AG04449 (cell line): ENCODE measurements at places on chromosomes 1 and 21.

DNA sequence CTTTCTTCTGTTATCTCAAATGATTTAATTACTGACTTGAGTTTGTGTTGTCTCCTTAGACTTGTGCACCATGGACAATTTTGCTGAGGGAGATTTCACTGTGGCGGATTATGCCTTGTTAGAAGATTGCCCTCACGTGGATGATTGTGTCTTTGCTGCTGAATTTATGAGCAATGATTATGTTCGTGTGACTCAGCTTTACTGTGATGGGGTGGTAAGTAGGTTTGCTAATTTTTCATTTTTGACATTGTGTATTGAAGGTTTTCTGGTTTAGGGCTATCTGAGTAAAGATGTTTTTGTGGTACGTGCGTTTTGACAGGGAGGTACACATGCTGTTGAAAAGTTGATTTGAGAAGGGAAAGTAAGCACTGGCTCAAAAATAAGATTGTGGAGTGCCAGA is 14.1 kb downstream of the TTC3 start:
- DNase-seq: no peak

DNA sequence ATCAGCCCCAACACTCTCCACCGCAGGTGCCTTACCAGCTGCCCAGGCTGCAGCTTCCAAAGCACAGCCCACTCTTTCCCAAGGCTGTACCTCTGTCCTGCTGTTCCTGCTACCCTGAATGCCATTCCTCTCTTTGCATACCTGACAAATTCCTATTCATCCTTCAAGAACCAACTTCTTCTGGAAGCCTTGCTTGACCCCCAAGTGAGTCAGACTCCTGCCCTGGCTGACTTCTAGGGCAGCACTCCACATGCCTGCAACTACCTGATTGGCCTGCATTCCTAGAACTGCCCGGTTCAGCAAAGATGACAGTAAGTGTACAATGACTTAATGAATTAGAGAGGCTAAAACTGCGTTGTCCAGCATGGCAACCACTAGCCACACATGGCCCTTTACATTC is 20.8 kb upstream of the PDZK1IP1 start:
- DNase-seq: no peak

DNA sequence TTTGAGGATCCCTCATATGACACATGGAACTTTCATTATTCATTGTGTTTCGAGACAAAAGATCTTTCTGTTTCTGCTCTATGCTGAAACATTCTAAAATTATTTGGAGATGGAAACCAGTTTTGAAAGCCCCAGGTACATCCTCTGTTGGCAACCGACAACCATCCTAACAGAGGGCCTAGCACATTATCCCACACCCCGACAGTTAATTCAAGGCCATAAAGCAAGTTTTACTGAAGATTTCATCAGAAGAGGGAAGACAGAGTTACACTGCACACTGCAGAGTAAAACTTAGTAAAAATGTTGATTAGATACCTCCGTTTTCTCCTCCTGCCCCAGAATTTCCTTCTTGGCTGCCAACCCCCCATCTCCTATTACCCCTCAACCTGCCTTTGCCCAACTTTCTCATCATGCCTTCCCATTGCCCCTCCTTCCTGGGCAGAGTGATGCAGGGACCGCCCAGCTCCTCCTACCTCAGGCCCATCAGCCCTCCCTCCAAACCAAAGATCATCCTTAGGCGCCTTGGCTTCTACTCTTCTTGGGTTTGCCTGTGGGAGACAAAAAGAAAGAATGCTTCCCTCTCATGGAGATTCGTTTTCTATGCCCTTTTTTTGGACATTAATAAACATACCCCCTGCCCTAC is 52.9 kb upstream of the CITED4 start:
- no peak for DNase-seq

DNA sequence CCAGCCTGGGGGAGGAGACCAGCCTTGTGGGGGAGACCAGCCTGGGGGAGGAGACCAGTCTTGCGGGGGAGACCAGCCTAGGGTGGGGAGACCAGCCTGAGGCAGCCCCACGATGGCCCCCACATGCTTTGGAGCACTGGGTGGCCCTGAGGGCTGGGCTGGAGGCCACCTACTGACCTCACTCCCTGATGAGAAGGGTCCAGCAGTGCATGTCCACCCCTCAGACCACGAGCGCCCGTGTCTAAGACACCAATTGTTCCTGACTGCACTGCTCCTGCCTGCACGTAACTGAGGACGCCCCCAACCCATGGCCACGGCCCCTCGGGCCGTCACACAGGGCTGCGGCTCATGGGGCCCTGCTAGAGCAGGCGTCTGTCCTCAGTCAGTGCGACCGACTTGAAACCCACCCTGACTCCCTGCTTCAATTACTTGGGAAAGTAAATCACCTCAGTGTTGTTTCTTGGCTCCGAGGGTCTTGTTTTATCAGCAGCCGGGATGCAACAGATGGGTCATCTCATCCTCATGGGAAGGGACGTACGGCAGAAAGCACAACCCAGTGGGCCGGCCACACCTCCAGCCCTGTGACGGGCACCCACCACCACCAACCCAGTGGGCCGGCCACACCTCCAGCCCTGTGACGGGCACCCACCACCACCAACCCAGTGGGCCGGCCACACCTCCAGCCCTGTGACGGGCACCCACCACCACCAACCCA is at the start of gene SPATC1L:
Gene SPATC1L, minus strand, starts transcription at position 550 of the 715 bp plus-strand sequence. CDS start 1,643 bp downstream, outside the sequence.
- DNase-seq: no peak

- no peak for DNase-seq
These were observed 127.8 kb downstream of the NTMT2 start for GRCh38 chr1:170273291-170274130.

DNA sequence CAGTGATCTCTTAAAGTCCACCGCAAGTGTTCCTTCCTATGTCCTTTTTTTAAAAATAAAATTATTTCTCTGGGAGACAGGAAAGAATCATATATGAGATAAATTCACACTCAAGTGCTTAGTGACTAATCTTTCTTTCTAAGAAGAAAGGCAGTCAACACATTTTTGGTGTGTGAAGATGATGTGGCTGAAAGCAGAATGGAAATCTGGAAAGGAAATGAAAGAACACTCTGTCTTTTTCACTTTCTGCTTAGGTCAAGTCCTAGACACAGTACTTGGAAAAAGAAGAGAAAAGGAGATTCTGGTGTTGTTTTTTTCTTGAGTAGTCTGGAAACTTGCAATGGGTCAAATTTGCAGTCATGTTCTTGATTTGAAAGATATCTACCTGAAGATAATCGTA is 45.5 kb upstream of the PRRX1 start:
- DNase-seq: no peak

GRCh38 chr1:1806890-1807289 is 28.6 kb upstream of the NADK start:
- no peak for DNase-seq

- no peak for DNase-seq
These were observed 73.7 kb downstream of the TOR3A start for GRCh38 chr1:179155615-179156014.

DNA sequence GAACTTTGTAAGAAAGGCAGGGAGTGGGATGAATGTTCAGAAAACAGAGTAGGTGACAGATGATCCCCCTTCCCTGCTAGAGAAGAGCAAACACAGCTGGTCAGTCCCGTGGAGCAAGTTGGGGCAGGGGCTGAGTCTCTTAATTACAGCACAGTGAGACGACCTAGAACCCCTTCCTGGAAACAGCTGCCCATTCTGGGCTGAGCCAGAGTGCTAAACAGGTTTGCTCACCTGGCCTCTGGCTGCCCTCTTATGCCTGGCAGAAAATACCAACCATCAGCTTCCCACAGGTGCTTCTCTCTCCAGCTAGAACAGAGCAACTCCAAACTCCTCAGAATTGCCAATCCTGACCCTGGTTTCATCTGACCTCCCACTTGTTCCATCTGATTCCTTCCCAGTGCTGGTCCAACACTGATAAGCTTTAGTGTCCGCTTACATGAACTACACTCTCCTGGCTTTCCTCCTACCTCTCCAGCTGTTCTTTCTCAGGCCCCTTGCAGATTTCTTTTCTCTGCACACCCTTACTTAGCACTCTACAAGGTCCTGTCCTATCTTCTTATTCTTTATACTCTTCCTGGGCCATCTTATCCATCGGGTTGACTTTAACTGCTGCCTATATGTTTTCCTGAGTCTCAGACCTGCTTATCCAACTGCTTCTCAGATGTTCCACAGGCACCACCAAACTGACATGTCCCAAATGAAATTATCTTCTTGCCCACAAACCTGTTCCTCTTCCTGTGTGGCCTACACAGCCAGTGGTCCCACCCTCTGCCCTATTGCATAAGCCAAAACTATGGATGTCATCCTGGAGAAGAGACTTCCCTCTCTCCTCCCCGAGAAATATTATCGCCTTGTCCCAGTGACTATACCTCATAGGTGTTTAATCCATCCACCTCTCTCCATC is 22.6 kb upstream of the COL9A2 start:
- DNase-seq: no peak

DNA sequence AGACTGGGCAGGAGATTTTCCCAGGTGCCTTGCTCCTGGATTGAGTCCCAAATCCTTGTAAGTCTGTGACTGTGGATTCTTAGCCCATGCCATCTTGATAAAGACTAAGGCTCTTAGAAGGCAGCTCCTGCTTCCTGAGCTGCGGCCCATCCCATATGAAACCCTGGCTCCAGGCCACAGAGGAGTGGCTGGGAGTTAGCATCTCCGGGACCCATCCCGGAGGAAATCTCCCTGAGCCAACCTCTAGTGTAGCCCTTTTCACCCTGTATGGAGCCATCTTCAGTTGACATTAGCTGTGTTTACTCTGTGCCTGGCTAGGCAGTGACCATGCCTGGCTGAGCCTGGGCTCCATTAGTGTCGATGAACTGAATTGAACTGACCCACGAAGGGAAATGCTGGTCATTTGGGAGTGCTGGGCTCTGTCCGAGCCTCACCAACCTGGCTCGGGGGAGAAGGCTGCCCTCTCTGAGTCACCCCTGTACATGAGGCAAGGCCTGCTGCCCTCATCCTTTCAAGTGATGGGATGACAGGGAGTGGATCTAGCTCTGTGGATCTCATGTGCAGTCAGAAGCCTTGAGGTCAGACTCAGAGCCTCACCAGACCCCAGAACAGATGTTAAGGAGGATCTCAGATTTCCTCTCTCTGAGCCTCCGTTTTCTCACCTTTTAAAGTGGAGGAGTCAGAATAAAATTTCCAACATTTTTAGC is 37.5 kb downstream of the LGR6 start:
- DNase-seq: no peak

DNA sequence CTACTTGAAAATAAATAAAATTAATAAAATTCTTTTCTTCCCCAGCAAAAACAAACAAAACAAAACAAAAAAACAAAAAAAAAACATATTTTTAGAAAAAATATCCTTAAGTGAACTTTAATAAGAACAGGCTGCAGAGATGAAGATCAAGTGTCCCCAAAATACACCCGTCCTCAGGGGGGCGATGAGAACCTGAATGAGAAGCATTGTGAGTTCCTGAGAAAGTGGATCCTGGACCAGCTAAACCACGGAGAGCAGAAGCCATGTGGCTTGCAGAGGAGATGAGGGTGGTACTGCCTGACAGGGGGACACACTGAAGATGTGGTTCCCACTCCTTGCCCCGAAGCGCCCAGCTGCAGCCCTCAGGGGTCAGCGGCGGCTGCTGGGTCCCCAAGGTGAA is 89.3 kb downstream of the ITPKB start:
- DNase-seq: no peak

- DNase-seq: no peak
These were observed 29.1 kb upstream of the A3GALT2 start for GRCh38 chr1:33349778-33350610.

DNA sequence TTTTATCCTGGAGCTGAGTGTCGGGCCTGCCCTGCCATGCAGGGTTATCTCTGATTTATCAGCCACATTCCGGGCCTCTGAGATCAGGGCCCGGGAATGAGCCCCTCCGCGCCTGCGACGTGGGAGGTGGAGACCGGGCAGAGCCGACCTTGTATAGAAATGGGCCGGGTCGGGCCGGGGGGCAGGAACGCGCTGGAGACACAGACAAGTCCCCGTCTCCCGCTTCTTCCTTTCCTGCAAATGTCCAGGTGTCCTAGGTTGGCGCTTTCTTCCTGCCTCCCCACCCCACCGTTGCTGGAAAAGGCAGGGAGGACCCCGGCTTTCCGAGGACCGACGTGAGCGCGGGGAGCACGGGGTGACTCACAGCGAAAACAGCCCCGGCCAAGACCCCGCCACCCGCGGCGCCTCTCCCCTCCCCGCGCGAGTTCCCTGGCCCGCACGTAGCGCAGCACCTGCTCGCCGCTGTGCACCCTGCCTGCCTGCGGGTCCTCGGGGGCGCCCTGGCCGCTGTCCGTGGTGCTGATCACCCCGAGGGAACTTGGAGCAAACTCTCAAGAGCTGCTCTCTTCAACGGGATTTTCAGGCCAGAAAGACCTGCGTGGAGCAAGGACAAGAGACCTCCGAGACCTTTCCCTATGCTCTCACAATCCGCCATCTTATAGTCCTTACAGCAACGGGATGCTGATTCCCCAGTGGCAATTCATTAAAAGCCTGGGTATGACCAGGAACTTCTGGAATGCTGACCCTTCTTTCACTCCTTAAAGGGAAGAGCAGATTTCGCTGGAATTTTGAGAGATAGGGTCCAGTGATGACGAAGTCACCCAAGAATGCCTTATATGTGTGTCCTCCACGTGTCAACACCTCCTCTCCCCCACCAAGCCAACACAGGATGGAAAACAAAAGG is 475 bp upstream of the NPPB start:
- DNase-seq: no peak

DNA sequence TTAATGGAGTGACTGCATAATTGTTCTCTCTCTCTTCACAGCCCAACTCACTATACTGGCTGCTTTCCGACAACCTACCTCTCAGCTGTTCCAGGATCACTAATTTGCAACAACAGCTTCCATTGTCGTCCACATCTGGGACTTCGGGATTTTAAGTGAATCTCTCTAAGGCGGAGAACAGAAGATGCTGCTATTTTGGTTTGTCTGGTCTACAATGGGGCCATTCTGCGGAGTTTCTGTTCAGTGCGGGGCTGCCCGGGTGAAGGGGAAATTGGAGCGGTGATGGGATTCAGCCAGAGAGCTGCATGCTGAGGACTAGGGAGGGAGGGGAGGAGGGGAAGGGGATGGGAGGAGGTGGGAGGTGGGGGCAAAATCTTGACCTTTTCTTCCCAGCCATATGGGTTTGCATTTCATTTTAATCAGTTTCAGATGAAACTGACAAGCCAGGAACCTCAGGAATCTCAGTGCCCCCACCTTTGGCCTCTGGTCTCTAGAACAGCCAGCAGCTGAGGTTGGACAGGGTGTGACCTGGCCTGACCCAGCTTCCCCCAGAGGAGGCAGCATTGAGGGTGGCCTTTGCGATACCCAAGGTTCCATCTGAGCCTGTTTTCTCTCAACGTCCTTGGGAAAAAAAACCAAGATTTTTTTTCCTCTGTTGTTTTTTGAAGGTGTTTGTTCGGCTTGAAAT is 6.9 kb upstream of the SRP9 start:
- no peak for DNase-seq

DNA sequence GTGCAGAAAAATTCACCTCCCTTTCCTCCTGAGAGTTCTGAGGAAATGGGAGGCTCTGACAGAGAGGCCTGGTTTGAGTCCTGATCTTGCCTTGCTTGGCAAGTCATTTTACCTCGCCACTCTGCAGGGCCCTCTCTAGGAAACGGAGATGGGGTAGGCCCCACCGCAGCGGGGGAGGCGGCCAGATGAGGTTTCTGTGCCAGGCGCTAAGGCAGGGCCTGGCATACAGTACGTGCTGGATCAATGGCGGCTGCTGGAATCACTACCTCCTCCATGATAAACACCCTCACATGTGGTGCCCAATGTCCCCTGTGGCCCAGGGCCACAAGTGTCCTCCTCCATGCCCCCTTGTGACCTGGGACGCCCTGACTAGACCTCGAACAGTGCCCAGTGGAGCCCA is 499 bp upstream of the PLEKHG5 start:
- no peak for DNase-seq

GRCh38 chr1:191498825-191499224 is 659.4 kb upstream of the RGS18 start:
- no peak for DNase-seq
